ENCODE measurements at places on chromosomes 6 and 20. TPM values are rescaled to one million over a fixed set of nuclear protein-coding genes. Genes with fewer than 3 reads are reported as not detected.

DNA sequence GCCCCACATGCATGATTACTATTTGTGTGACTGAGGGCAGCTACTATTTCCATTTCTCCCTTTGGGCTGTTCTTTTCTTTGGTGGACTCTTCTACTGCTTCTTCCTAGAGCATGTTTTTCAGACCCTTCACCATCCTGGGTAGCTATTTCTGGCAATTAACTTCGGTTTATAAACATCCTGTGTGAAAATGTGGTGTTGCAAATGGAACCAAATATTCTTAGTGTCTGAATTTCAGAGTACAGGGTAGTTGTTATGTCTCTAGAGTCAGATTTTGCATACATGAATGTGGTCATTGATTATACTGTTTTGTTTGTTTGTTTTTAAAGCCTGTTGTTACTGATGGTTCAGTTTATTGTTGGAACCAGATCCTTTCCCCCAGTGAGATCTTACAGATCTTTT, 49.7 kb downstream of the PROKR2 start:
- DNase-seq = no peak

DNA sequence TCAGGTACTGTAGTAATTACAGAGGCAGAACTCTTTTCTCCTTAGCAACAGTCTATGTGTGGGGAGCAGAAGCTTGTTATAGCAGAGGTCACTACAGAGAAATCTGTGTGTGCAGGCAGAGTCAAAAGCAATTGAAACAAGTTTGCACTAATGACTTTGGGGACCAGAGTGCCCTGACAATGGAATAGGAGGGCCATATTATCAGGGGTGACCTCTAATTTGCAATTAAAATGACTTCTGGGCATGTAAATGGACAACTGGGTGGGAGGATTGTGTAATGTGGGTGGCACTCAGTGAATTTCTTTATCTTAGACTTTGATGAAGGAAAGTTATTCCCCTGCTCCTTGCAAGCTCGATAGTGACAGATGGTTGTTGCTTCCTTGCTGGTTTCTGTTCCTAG, 127.2 kb downstream of the PLCB4 start:
- DNase-seq = no peak

DNA sequence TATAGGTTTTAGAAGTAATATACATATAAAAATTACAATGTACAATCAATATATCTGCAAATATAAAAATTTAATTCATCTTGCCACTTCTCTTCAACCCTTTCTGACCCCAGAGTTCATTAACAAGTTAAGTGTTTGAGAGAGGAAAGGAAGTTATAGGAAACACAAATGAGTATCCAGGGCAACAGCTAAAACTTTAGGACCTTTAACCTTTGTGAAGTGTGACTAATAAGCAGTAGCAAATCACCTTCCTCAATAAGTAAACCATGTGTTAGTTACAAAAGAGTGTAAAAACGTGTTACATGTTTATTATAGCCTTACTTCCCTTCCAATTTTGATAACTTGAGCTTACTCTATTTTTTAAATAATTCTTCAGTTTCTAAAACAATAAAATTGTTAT, 73.4 kb upstream of the SIM1 start:
- no peak for DNase-seq

DNA sequence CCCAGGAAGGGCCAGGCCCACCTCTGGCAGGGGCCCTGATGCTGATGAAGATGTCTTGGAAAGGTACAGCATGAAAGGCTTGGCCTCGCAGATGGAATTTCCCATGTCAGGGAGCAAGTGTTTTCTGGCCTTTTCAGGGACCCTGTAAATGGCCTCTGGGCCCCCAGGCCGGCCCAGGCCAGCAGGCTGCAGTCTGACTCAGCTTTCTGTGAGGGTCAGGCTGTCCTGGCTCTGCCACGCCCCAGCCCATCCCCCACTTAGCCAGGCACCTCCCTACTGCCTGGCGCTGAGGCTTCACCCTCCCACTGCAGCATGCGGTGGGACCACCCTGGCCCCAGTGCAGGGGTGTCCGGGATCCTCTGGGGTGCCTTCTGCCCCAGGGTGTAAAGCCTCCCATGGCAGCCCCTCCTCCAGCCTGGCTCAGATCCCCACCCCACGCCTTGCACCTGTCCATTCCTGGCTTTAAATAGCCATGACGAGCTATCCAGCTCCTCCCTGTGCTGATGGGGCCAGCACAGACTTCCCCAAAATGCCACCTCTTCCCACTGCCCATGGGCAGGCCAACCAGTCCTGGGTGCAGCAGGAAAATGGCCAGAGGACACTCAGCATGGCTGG, 35.6 kb upstream of the GATA5 start:
- no peak for DNase-seq

GRCh38 chr6:89690944-89691324, 52.4 kb upstream of the LYRM2 start:
- no peak for DNase-seq

Gene FAM83B
- polyA plus RNA-seq = 1.5 TPM

DNA sequence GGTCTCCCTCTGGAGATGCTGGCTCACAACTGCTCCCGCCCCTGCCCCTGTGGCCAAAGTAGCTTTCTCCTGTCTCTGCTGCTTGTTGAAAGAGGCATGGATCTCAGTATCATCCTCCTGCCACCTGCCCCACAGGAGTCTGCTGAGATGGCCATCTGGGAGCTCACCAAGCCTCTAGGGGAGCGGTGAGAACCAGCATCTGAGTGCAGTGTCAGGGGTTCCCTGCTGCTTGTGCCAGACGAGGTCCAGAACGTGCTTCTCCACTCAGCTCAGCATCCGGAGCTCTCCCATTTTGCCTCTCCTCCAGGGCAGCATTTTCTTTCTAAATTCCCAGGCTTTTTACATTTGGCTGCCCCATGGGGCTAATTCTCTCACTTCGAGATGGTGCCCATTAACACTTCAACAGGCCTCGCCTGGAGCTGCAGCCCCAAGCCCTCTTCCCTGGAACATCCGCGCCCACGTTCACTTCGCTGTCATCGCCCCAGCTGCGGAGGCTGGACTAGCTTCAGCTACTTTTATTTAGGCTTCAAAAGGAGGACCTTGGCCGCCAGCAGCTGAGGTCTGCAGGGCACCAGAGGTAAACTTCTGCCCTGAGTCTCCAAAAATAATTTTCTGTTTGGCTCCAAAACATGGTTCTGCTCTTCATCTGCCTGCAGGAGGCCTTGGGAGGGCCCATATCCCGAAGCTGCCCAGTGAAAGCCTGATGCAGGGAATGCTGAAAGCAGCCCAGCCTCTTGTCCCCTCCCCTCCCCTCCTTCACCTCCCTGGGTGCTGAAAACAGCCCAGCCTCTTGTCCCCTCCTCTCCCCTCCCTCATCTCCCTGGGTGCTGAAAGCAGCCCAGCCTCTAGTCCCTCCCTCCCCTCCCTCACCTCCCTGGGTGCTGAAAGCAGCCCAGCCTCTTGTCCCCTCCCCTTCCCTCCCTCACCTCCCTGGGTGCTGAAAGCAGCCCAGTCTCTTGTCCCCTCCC, 25.2 kb upstream of the MLN start:
- DNase-seq = no peak

- DNase-seq = no peak
Measured at GRCh38 chr20:57108742-57109570, 157.5 kb downstream of the BMP7 start.

Gene TRIM10
- not detected for polyA plus RNA-seq

DNA sequence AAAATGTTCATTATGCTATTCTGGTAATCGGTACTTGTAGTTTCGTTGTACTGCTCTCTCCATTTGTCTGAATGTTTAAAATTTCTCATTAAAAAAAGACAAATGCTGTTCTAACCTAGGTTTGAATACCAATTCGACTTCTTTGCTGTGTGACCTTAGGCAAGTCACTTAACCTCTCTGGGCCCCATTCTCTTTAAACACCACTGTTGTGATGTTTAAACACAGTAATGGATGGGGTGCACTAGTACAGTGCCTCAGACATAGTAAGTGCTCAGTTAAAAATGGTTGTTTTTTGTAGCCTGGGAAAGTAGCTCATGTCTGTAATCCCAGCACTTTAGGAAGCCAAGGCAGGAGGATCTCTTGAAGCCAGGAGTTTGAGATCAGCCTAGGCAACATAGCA, 138.5 kb downstream of the MRPL14 start:
- no peak for DNase-seq

Gene ANKRD66
- polyA plus RNA-seq = not detected

- DNase-seq = no peak
Measured at GRCh38 chr20:57048027-57048869, 218.2 kb downstream of the BMP7 start.

- no peak for DNase-seq
Measured at GRCh38 chr6:66307490-66307889, 600.5 kb upstream of the EYS start.
